ENCODE measurements at places on chromosomes 7 and 10.
A peak's percentile ranks its signal among the peaks of the same experiment; 100 is the strongest.

DNA sequence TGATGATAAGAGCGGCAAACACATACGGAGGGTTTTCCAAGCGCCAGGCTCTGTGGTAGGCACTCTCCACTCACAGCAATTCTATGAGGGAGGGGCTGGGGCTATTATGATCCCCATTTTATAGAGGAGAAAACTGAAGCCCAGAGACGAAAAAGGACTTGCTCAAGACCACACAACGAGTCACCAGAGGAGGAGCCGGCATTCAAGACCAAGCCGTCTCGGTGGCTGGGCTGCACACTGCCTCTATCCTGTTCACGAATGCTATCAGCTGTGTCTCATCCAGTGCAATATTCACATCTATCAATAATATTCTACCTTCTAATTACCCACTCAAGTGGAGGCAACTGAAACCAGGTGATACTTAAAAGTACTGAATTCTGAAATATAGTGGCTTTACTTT, 67.8 kb upstream of the NMT2 start:
- DNase-seq: no peak

DNA sequence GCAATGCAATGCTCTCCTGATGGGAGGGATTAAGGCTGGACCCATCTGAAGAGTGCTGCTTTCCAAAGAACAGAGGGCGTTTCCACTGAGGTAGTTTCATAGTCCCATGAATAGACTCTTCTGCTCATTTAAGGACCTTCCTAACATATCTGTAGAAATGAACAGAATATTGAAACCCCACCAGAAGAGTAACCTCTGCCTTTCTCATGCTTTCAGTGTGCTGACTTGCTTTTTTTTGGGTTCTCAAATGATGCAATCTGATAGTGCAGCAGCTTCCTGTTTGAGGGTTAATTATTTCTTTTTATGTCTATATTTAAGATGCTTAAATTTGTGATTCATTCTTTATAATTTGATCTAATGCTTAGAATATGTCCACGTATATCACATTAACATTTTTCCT, 82.2 kb downstream of the GATA3 start:
- no peak for DNase-seq

GRCh38 chr10:36331121-36331520, 689.0 kb upstream of the FZD8 start:
- DNase-seq: no peak

- no peak for DNase-seq
These were observed 17.2 kb upstream of the FAM170B start for GRCh38 chr10:49151025-49151445.

GRCh38 chr7:149180722-149181449, 14.5 kb upstream of the ZNF282 start:
- DNase-seq: peak; percentile 19

GRCh38 chr7:2709553-2710285, 21.7 kb downstream of the AMZ1 start:
- peak; percentile 63 for DNase-seq

DNA sequence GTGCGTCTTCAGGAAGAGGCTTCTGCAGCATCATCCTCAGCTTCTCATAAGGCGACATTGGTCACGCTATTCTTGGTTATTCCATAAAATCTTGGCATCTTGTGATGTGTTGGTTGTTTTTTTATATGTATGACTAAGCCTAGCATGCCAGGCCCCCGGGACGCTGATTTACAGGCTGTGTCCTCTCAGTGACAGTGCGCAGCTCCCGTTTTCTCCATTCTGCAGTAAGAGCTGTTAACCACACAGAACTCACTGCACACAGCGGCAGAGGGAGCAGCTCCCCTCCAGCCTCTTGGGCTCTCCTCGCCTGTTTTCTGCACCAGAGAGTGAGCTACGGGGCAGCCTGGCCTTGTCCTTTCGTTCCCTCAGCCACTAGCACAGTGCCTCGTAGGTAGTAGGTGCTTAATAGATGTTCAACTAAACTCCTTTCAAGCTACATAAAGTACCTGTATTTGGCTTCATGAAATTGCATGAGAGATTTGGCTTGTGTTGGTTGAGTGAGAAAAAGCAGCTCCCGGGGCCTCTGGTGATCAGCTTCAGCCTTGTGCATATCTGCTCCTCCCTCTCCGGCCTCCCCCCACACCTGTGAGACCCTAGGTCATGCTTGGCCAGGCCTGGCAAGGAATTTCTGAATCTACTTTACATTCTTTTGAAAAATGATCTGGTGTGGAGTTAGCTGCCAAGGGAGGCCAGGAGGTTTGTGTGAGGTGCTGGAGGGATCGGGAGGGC, 116.2 kb downstream of the WDR37 start:
- no peak for DNase-seq

Data from adrenal gland (tissue), 19 donors.